Ascending aorta (tissue), 2 donors: ENCODE measurements at places on chromosomes 3 and 15.

GRCh38 chr3:16058521-16058920, 116.0 kb upstream of the GALNT15 start:
- H3K36me3 ChIP-seq: no peaks in the 10 kb centered on the region
- no peak overlapping the region for H3K4me3 ChIP-seq
- no peak for DNase-seq
- H3K27me3 ChIP-seq: no peaks in the 10 kb centered on the region

GRCh38 chr3:121896823-121897222, 2.6 kb downstream of the SLC15A2 start:
- DNase-seq: no peak
- H3K4me1 ChIP-seq: no peaks in the 10 kb centered on the region
- H3K27me3 ChIP-seq: no peaks in the 10 kb centered on the region
- H3K27ac ChIP-seq: no peak overlapping the region
- no peaks in the 10 kb centered on the region for H3K36me3 ChIP-seq

GRCh38 chr3:107394502-107394901, 17.3 kb downstream of the CCDC54 start:
- H3K36me3 ChIP-seq: no peaks in the 10 kb centered on the region
- DNase-seq: no peak
- no peak overlapping the region for H3K27ac ChIP-seq
- H3K27me3 ChIP-seq: no peaks in the 10 kb centered on the region
- no peaks in the 10 kb centered on the region for H3K4me1 ChIP-seq

GRCh38 chr3:141096164-141096563, 45.0 kb downstream of the SPSB4 start:
- H3K4me3 ChIP-seq: no peak overlapping the region
- H3K27ac ChIP-seq: peak overlapping the region; percentile 63
- H3K36me3 ChIP-seq: no peaks in the 10 kb centered on the region
- no peaks in the 10 kb centered on the region for H3K27me3 ChIP-seq
- DNase-seq: no peak
- H3K4me1 ChIP-seq: peaks cover 3% of the 10 kb centered on the region

DNA sequence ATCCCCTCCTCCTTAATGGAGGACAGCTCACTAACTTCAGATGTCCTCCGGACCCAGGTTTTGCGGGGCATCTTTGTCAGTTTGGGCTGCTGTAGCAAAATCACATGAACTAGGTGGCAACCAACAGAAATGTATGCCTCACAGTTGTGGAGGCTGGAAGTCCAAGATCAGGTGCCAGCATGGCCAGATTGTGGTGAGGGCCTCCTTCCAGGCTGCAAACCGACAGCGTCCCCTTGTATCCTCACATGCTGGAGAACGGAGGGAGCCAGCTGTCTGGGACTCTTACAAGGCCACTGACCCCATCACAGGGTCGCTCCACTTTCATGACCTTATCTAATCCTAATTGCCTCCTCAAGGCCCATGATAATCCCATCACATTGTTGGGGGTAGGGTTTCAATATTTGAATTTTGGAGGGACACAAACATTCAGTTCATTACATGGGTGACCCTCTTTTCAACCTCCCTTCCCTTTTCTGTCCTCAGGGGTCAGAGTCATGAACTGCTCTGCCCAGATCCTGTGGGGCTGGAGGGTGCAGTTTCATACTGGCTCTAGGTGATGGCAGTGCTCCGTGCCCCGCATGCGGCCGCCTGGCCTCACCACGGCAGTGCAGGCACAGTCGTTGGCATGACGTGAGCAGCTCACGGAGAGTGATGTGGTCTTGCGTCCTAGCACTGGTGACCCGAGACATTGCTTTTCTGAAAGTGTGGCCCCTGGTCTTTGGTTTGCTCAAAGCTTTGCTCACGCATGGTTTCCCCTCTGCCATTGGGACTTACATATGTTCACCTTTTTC, 58.4 kb downstream of the DNASE1L3 start:
- H3K4me3 ChIP-seq: no peak overlapping the region
- peaks cover 67% of the 10 kb centered on the region for H3K36me3 ChIP-seq
- H3K27ac ChIP-seq: no peak overlapping the region

DNA sequence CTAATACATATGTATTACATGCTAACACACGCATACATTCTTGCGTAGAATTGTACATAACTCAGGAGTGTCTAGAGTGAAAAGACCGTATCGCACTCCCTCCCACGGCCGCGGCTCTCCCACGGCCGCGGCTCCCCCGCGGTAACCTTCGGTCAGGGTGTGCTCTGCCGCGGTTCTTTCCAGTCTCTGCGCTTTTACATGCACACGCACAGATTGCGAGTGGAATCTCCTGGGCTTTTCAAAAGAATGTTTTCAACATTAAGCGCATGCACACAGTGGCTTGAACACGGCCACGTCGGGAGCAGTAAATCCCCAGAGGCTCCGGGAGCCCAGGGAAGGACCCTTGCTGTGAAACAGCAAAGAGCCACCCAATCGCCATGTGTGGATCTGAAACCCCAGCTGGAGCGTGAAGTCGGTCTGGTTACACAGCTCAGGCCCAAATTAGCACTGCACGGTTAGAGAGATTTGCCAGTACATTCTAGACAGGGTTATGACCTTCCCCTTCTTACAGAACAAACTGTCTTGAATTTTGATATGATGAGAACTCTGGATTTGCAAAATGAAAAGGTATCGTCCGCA, 805 bp upstream of the RGMA start:
- H3K4me3 ChIP-seq: peak overlapping the region; percentile 79
- H3K4me1 ChIP-seq: no peaks in the 10 kb centered on the region
- DNase-seq: no peak
- H3K27me3 ChIP-seq: peaks cover 8% of the 10 kb centered on the region
- no peaks in the 10 kb centered on the region for H3K36me3 ChIP-seq
- no peak overlapping the region for H3K27ac ChIP-seq

GRCh38 chr15:28022961-28023360, 76.2 kb downstream of the OCA2 start:
- no peak overlapping the region for H3K4me3 ChIP-seq
- H3K36me3 ChIP-seq: no peaks in the 10 kb centered on the region
- H3K27me3 ChIP-seq: no peaks in the 10 kb centered on the region
- no peak overlapping the region for H3K27ac ChIP-seq
